ENCODE measurements at places on chromosomes 13 and 19.

DNA sequence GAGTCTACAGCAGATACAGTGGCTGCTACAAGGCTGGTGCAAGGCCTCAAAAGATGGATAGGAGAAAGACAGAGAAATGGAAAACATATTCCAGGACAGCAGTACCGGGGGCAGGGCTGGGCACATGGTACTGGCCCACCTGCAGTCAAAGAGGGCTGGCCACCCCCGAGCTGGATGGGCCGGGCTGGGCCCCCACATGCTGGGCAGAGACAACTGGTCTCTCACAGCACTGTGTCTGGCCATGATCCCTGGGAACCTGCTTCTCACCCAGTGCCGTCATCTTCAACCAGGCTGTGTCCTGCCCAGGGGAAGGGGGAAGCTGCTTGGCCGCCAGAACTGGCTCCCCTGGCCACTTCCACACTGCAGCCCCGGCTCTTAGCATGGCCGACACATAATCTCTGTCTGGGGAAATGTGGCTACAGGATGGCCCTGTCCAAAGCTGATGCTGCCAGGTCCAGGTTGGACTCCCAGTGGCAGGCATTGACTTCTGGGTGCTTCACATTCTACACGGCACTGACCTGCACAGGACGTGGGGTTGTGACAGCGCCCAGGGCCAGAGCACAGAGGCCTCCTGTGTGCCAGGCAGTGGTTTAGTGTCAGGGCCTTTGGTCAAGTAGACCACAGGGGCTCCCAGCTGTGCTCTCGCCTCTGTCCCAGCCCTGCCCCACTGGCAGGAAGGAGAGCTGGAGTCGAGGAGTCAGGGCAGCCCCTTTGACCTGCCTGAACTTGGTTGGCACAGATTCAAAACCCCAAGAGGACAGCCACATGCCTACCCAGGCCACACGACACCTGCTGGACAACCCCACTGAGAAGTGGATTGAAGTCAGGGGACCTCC is 21.7 kb downstream of the PEPD start:
- DNase-seq, result no peak

GRCh38 chr13:45482571-45483173 is 17.9 kb downstream of the COG3 start:
- no peak for DNase-seq

DNA sequence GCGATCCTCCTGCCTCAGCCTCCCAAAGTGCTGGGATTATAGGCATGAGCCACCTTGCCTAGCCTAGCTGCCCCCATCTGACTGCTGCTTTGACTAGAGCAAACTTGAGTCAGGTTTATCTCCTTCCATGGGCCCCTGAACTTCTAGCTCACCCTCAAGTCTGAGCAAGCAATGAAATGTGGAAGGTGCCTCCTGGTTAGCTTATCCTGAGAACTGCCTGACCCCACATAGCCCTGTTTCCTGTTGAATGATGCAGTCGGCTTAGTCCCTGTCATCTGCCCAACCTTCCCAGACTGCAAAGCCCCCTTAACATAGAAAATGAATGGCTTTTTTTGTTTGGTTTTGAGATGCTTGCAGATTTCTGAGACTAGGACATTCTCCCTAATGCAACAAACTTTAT is 8.9 kb upstream of the TMEM160 start:
- DNase-seq, result no peak

GRCh38 chr19:54388802-54389139 is 24.0 kb upstream of the LAIR1 start:
- no peak for DNase-seq

DNA sequence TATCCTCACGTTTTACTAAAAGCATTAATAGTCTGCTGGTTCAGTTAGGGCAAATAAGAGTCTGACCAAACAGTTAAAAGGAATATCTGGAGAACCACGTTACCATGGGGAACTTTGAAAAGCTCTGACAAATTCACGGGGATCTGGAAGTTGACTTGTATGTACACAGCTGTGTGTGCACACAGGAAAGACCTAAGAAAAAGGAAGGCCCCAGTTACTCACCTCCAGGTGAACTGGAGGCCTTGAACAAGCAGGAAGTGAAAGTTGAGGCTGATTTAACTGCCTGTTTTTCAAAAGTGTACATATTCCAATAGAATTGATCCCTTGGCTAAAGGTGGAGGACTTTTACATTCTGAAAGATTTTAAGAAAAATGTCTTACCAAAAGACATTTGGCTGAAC is 1891.6 kb upstream of the PCDH20 start:
- no peak for DNase-seq

- no peak for DNase-seq
These were observed at the start of gene SPIB for GRCh38 chr19:50418176-50419021. Gene SPIB, plus strand, starts transcription at chr19:50418938. Its CDS starts 25 bp downstream, at chr19:50418963.

Data from COR-L47 (cell line).